ENCODE measurements at places on chromosomes 6 and 20.

DNA sequence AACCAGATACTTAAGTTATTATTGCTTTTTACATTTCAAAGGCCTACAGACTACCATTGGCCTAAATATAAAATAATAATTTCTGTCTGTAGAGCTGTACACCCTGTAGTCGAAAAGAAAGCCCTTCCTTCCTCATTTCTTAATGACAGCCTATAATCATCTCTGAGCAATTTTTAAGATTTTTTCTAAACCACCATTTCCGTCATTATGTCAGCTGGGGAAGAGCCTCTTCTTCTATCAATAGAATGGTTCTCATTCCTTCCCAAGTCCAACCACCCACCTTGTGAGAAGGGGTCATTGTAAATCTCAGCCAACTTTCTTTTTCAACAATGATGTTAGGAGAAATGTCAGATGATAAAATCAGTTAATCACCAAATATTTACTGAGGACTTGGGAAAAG, 91.8 kb downstream of the PLEKHG1 start:
- no peak for DNase-seq

GRCh38 chr6:124470803-124471202, 491.4 kb upstream of the RNF217 start:
- DNase-seq: no peak

- DNase-seq: no peak
Measured at GRCh38 chr6:8506126-8506525, 70.8 kb upstream of the SLC35B3 start.

DNA sequence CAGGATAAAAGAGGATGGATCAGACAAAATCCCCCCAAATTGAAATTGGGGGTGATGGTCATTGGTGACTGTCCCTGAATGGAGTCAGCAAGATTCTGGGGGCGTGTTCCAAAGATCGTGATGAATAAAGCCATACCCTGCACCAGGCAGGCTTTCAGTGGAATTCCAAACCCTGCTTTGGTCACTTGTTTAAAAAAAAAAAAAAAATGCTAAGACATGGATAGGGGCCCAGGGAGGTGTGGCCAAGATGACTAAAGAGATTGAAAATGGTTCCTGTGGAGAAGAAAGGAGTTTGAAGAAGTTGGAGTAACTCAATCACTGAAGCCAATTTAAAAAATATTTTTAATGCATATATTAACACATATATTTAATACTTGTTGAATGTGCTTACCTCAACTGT, 161.4 kb upstream of the KCNG1 start:
- no peak for DNase-seq

DNA sequence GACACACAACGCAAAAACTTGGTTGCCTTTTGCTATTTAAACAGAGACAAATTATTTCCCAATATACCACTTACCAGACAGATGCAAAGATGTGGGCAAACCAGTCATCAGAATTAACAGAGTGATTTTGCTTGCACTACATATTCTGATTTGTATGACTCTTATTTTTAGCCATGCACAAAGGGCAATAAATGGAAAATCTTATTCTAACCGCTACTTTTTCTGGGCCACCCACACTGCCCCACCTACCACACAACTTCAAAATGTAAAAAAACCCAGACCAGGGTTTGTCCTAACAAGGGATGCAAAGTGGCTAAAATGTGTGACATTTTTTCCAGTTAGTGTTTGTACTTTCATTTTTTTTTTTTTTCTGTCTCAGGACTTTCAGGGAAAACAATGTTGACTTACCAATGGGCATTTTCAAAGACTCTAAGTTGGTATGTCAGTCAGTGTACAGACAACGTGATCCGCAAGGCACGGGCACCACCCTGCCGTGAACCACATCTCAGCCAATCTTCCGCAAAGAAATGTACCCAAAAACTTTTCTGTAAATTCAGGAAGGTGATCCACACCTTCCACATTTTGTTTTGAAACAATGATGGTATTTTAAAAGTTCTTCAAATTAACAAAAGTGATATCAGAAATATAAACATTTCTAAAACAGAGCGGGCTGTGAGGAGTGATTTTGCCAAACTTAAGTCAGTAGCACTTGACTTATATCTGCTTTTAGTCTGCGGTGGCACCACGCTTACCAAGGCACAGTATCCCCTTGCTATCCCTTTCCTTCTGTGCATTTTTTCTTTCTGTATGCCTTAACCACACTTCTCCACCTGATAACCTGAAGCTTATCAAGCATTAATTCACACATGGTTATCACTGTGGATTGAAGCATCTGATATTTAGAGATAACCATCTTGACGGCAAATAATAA, 185.6 kb downstream of the GJA10 start:
- DNase-seq: no peak

- no peak for DNase-seq
Measured at GRCh38 chr6:101544286-101544685, 150.8 kb downstream of the GRIK2 start.

DNA sequence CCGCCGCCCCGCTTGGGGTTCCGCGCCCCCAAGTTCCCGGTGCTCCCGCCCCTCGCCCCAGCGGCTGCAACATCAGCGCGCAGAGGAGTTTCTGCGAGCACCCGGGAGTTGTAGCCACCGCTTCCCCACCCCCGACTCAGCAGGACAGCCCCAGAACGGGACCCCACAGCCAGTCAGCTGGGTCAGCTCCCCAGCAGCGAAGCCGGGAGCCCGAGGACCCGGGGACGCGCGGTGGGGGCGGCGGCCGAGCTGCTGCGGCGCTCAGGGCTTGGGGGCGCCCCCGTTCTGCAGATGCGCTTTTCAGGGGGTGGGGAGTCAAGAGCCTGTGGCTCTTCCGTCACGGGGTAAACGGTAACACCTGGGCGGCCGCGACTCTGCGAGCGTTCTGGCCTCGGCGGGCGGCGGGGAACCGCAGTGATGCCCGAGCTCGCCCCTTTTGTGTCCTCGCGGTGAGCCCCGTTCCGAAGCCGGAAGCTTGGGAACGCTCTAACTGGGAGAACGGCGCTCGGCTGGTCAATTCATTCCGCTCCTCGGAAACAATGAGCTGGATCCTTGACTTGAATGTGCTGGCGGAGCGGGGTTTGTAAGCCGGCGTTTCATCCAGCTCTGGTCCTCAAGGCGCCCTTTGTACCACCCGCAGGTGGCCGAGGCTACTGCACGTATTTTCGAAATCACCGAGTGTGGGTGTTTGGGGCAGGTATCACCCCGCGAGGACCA, 774 bp downstream of the PLEKHG1 start:
- peak; percentile 15 for DNase-seq

DNA sequence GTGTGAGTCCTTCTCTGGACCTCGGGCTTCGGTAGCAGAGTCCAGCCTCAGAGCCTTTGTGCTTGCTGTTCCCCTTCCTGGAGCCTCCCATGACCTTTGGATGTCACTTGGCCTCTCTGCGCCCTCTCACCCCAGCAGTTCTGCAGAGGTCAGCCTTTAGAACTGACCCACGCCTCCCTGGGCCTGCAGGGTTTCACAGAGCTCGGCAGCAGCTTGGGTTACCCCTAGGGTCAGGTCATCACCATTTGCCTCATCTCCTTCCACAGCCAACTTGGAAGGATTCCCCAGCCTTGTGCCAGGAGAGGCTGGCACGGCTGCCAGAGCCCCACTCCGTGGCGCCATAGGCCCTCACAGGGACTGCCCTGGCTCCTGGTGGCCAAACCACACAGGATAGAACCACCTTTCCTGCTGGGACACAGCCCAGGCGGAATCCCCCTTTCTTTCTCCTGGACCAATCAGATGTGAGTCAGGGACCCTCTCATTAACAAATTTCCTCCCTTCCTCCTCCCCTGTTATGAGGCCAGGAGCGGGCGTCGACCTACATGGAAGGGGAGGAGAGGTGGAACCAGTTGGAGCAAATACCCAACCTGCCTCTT, 13.9 kb upstream of the SIRPA start:
- DNase-seq: no peak

GRCh38 chr6:44680202-44680720, 292.8 kb downstream of the CDC5L start:
- no peak for DNase-seq

GRCh38 chr20:43283126-43283525, 93.4 kb upstream of the PTPRT start:
- no peak for DNase-seq

DNA sequence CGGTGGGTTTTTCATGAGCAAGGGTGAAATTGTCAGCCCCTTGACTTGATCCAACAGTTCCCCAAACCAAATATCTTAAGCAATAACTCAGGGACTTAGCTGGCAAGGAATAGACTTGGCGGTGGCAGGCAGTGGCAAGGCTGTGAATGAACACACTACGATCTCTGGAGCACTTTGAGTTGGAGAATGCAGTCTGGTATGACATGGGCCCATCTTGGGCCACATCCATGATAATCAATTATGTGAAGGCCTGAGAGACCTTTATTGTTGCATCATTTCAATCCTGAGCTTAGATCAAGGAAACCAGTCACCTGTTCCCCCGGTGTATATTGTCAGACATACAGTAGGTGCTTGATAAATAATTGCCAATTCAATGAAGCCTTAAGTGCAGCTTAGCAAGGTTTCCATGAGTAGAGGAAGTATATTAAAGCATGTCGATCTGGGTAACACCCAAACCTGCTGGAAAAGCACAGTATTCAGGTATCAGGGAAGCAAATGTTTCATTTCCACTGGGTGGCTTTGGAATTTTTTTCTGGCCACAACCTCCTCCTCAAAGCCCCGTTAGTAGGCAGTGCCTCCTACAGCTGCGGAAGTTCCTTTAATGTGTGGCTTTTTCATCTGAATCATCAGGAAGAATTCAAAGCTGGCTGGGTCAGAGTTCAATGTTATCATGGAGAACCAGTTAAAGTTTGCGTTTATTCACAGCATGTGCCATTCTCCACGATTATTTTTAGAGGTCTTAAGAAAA, 10.2 kb downstream of the CASS4 start:
- DNase-seq: no peak

DNA sequence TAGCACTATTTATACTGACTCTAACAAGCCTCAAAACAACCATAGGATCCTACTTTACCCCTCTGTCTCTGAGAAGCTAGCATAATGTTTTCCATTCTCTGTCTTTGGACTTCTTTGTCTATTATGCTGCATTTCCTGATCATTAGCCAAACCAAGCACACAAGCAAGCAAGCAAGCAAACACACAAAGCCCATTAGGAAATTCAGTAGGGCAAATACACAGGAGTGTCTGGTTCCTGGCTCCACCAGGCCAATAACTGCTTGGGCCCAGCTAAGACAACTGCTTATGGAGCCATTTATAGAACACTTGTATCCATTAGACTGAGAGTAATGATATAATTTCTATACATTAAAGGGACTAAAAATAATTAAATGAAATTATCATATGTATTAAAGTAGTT, 952.9 kb upstream of the EPHA7 start:
- DNase-seq: no peak

DNA sequence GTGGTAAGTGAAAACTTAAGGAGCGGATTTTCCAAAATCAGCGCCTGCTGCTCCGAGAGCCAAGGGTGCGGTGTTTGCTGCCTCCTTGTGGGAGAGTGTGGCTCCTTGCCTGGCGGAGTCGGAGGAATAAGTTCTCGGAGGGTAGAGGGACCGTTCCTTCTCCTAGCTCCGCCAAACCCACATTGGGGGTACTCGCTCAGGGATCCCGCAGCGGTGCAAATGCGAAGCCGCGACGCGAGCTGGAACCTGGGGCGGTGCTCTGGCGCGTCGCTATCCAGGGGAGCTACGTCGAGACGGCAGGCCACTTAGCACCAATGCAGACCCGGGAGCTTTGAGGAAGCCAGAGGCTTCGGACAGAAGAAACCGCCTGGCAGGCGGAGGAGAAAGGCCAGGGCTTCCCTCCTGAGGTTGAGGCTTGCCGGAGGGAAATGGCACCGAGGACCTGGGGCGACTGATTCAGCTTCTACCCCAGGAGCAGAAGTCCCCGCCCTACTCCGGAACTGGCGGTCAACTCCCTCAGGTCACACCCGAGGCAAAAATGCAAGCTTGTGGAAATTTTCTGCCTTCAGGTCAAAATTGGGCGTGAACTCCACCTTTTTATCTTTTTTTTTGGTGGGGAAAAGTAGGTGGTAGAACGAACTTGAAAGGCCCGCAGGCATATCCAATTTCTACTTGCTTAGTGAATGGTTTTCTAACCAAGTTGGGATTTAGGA, 5.7 kb upstream of the DDX43 start:
- peak; percentile 22 for DNase-seq

DNA sequence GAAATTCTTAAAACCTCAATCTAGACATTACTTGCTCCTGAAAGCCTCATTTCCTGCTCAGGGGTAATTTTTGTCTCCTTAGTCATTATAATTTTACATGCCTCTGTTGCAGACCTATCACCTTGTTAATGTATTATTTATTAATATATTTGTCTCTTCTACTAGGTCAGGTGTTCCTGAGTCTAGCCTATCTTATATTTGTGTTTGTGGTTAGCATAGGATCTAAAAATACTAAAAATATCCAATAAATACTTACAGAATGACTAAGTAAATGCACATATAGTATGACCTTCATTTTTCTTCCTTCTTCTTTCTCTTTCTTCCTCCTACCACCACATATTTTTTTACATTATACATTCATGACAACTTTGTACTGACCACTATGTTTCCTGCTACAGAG, 268.9 kb upstream of the HS3ST5 start:
- DNase-seq: no peak

DNA sequence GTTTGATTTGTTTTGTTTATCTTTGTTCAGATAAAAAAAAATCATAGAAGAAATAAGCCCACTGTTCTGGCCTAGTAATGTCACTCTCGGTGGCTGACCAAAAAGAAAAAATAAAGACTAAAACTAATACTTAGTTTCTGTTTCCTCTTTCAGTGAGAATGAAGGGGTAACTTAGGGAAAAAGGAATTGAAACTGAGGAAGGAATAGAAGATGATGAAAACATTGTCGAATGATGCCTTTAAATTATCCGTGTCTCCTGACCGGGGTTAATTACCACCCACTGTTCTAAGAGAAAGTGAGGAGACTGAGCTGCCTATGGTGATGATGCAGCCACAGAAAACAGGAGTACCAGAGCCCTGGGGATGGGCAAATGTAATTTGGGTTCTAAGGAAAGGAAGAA, 73.1 kb downstream of the PTCHD4 start:
- DNase-seq: no peak

GRCh38 chr6:71043902-71044301, 87.0 kb upstream of the B3GAT2 start:
- DNase-seq: no peak

DNA sequence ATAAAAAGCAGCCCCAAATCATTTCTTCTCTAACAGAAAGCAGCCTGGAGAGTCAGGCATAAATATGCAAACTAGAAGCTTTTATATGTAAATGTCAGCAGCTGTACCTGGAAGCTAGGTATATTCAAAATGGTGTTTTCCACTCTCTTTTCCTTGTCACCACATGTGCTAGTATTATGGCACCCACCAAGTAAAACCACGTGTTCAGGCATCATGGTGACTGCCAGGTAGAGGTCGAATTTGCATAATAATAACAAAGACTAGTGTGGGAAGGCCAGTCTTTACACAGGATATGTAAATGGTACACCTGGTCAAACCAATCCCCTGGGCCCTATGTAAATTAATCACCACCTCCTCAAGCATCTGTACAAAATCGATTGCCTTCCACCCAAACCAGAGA, 124.0 kb downstream of the MMUT start:
- DNase-seq: no peak

- no peak for DNase-seq
Measured at GRCh38 chr20:41380551-41381193, 14.1 kb upstream of the EMILIN3 start.
